Hematopoietic multipotent progenitor cell (in vitro differentiated cells): ENCODE measurements at places on chromosomes 7 and 10.

GRCh38 chr7:20157456-20157855, 59.7 kb downstream of the MACC1 start:
- no peak for DNase-seq

DNA sequence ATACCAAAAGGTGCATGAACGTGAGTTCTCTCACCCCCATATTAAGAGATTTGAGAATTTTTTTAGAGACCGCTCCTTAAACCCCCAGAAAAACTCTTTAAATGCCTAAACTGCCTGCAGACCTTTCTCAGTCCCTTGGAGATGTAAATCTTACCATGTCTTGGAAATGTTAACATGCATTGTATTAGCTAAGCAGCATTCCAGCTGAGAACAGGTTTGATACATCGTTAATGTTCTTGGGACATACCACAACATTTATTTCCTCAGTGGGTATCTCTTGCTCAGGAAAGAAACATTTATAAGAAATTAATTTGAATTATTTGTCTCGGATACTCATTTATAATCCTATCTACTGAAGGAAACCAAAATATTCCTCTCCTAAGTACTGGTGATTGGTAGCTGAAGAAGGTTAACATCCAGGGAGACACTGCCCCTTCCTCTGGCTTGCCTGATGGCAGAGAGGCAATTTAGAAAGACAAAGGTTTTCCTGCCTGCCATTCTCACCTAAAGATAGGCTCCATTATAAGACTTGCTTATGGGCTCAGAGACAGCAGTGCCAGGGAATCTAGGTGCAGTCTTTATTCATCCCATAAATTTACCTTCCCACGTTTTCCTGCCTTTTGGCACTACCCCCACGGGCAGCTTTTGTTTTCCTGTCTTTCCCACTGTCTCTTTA, 141.2 kb downstream of the COBL start:
- DNase-seq = no peak

GRCh38 chr7:6640246-6640721, 3.2 kb downstream of the ZNF316 start:
- DNase-seq = no peak

DNA sequence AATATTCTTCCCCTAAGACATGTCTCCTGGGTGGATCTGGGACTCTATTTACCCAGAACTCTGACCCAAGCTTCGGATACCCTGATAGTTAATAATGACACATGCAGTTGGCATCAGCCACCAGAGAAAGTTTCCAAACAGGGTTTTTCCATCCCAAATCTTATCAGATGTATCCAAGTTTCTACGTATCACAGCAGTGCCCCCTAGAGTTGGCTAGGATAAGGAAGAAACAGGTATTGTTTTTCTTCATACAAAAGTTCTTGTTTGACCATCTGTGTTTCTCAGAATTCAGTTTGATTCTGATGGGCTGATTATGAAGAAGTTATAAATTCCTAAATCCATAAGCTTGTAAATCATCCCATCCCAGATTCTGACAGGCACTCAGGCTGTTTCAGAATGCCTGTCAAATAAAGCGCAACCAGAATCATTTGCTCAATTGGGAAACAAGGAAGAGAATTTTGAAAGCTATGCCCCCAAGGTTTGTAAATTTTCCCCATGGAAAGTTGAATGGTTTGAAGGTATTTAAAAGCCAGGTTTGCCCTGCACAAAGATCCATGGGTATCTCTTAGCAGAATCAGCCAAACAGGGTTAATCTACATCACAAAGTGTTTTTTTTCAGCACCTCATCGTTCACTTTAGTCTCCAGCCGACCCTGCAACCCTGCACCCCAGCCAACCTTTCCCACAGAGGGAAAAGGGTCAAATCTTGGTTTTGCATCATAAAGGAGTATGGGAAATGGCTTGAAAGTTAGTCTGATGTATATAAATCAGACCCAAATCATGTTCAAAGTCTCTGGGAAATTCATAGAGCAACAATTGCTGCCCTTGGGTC, 47.4 kb downstream of the NRAP start:
- peak; percentile 18 for DNase-seq

DNA sequence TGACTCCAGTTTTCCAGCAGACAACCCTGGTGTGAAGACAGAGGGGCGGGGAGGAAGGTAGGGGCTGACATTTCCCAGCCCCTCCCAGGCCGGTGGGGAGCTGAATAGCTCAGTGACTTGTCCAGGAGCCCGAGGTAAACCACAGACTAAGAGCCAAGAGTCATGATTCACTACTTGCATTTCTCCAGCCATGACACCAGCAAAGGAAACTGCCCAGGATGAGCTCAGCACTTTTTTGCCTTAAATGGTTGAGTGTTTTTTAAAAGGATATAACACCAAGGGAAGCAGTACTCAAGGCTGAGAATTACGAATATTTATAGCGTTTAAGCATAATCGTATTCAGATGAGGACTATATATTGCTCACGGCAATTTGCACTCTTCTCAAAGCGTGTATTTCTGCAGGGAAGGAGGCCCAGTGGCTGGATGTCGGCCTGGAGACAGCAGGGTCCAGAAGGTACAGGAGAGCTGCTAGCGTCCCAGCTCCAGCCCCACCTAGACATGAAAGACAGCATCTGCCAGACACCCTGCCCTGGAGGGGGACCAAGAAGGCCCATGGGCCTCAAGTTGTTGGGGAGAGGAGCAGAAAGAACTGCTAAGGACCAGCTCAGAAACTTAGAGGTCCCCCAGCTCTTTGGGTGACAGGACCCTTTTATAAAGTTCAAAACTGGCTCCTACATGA, 141.4 kb downstream of the GRID1 start:
- peak; percentile 86 for DNase-seq

- no peak for DNase-seq
These were observed 36.1 kb upstream of the ZNF518A start for GRCh38 chr10:96093948-96094347.

GRCh38 chr10:59578741-59579140, 130.9 kb downstream of the SLC16A9 start:
- no peak for DNase-seq

DNA sequence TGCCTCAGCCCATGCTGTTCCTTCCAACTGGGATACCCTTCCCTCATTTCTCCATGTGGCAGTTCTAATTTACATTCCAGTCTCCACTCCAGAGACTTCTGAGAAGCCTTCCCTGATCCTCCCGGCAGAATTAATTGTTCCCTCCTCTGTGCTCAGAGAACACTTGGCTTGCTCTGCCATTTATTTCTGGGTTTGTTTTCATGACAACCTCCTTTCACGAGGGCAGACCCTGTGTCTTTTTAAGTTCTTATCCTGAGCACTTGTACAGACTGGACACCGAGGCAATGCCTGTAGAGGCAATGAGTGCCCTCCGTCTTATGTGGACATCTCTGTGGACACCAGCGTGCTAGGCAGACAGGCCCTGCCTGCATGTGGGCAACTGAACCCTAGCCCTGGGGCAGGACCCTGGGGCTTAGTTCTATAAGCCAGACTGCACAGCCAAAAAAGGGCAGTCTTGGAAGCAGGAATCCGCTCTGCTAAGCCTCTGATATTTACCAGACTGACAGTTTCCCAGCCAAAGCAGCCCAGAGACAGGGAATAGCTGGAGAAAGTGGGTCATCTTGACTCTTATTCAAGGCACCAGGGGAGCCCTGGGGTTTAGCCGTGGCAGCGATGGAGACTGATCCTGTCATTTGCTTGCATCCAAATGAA, 474.0 kb downstream of the RPS24 start:
- DNase-seq = no peak

GRCh38 chr7:8135417-8135816, 126.5 kb downstream of the ICA1 start:
- DNase-seq = no peak

- no peak for DNase-seq
These were observed 91.6 kb upstream of the CCDC6 start for GRCh38 chr10:59997827-59998525.

DNA sequence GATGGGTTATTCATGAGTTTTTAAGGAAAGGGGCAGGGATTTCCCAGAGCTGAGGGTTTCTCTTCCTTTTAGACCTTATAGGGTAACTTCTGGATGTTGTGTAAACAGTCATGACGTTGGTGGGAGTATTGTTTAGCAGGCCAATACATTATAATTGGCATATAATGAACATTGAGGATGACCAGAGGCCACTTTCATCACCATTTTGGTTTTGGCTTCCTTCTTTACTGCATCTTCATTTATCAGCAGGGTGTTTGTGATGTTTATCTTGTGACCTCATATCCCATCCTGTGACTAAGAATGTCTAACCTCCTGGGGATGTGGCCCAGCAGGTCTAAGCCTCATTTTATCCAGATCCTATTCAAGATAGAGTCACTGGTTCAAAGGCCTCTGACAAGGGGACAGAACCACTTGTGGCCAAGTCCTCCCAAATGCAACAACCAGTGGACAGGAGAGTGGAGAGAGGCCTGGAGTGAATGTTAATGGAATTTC, 77.3 kb upstream of the RPA3 start:
- DNase-seq = no peak

GRCh38 chr10:96417441-96417840, 58.6 kb upstream of the OPALIN start:
- DNase-seq = no peak

DNA sequence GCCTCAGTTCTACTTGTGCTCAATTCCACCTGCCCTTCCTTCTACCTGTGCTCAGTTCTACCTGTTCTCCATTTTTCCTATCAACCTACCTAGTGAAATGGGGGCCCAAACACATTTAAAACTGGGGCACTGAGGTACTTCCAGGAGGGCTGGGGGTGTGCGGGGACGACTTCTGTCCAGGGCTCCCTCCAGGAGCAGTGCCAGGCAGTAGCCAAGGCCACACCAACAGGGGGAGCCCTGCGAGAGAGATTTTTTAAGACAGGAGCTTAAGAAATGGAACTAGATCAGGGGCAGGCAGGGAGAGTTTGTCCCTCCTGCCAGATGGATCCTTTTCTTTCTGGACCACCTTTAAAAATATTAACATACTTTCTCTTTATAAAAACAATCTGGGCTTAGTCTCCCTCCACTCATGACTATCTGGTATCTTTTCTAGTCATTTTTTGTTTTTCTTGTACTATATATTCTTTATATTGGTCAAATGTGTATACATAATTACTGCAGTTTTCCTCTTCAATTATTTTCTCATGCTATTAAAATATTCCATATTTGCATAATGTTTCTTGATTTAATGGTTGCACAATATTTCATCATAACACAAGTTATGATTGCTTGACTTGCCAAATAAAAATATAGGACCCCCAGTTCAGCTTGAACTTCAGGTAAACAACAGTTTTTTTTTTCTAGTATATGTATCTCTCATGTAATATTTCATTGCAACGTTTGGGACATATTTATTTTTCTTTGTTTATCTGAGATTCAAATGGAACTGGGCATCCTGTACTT, 47.3 kb upstream of the INSYN2A start:
- peak; percentile 28 for DNase-seq

DNA sequence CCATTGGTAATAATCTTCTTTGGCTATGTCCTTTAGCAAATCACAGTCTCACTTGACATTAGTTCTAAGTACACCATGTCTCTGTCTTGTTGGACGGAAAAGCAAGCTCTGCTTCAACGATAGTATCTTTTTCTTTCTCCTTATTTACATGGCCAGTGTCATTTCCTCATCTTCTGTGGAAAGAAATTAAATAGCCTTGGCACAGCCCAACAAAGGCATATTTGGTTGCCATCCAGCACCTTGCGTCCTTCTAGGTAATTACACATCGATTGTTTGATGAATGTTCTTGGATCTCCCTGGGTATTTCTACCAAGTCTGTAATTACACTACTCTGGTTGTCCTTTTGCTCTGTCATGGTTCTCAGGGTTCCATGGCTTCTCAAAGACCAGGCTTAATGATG, 183.1 kb downstream of the CHN2 start:
- no peak for DNase-seq
